NCI-H510A (cell line): ENCODE measurements at places on chromosomes 6 and 20.

DNA sequence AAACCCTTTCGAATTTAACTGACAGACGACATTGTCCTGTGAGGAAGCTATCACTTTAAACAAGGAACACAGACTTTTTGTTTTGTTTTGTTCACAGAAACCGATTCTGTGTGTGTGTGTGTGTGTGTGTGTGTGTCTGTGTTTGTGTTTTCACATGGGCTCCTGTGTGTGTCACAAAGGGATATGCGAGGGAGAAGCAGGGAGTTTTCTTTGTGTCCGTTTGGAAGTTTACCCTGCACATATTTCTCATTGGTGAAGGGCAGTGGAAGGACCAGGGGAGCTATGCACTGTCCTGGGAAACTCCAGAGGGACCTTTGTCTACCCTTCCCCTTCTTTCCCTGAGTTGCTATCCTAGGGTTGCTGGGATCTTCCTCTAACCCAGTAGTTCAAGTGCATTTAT lies 17.7 kb downstream of the POM121L2 start:
- DNase-seq: no peak

DNA sequence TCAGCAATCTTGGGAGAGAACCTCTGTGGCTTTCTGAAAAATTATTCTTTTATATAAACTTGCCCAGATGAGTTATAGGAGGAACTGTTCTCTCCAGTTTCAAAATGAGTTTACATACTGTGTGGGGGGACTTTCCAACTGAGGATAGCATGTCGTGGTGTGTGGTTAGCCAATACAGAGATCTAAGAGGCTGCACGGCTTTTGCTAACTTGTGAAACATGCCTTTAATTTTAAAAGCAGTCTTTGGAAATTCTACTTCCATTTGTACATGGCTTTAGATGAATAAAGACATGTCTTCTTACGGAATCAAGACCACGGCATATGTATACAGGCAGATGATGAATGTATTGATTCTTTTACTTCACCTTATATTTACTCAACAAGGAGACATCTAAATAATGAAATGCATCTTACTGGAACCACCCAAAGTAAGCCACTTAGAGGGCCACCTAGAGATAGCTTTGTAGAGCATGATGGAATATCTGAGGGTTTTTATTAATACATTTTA lies 39.8 kb downstream of the HIVEP1 start:
- no peak for DNase-seq

DNA sequence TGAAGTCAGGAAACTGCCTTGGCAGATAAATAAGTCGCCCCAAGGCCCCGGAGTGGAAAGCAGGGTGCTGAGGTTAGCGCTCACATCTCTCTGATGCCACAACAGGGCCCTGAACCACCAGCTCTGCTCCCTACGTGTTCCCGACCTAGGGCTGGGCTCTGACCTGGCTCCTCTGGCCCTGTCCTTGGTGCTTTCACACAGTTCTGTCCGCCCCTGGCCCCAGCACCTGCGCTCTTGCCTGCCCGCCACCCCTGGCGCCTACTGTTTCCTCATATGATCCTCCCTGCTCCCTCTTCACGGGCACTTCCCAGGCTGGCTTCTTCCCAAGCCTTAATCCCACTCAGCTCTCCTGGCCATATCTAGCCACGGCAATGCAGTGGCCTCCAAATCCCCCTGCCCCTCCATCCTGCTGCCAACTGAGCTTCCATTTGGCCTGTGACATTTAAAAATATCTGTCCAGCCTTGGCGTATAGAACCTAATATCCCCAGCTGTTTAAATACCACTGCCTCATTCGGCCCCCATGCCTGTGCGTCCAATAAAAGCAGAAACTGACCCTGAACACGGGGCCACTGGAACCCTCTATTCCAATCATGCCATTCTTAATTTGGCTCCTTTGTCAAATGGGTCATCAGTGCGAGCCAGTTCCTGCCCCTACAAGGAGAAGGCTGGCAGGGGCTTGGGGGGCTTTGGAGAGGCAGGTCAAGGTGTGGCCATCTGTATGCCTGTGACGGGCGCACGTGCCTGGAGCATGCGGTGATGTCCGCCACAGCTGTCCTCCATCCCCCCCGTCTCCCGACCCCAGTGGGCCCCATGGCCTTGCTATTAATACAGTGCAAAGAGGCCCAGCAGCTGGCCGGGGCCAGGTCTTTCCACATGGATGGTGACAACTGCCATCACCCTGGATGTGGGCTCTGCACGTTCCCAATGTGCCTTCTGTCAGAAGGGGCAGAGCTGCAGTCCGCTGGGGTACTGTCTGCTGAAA lies 27.7 kb downstream of the GNAS-AS1 start:
- DNase-seq: no peak

- peak; percentile 56 for DNase-seq
Observed at GRCh38 chr6:53203483-53203882, 54.8 kb upstream of the GCM1 start.

DNA sequence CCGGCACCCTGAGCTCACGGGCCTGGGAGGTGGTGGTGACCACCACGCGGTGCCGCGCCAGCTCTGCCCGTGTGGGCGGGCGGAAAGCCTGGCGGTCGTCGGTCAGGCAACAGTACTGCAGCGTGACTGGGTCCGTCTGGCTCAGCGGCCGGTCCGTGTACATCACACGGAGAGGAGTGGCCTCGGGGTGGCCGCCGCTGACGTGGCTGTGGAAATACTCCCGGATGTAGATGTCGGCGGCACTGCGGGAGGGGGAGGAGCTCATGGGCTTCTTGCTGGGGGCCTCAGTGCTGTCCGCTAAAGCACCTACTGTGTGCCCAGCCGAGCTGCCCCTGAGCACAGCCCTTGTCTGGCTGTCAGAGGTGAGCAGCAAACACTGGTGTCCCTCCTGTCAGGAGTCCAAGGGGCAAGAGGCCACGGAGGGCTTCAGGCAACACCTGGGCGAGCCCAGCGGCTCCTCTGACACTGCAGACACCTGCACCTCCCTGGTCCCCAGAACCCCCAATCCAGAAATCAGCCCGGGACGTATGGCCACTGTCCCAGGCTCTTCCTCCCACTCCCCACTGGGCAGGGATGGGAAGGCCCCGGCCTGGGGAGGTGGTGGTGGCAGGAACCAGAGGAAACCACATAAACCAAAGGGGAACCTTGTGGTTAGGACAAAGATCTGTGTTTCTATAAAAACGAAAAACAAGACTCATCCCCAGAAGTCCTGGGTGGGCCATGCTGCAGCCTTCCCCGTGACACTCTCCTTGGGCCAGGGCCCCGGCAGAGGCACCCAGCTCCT lies 6.5 kb downstream of the HELZ2 start:
- DNase-seq: no peak

- DNase-seq: no peak
Observed at GRCh38 chr6:50975216-50975615, 156.5 kb downstream of the TFAP2B start.

- DNase-seq: no peak
Observed at GRCh38 chr6:118771253-118771652, 119.9 kb upstream of the CEP85L start.

DNA sequence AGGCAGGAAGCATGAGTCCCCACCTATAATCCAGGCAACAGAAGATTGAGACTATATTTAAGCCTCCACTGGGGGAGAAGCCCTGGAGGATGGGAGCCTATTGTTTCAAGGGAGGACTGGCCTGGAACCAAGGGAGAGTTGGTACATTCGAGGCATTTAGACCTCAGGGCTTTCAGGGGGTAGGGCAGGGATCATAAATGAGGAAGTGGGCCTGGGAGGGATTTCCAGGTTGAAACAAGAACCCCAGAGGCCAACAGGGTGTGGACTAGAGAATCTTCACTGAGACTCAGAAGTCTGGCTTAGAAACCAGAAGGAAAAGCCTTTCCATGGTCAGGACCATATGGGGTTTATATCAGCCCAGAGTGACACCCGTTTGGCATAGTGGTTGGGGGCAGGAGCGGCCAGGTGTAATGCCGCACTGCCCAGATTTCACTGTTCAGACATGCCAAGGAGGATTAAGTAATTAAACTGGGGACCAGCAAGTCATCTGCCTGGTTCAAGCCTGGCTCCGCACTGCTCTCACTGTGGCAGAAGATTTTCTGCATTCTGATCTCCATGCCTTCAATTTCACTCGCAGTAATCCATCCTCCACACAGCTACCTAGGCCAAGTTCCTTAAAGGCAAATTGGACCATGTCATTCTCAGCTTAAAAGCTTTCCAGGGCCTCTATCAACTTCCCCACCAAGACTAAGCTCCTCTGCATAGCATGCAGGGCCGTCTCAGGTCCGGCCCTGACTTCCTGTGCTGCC lies 17.8 kb downstream of the LRFN2 start:
- no peak for DNase-seq

GRCh38 chr6:5762561-5762968 lies 244.2 kb downstream of the NRN1 start:
- DNase-seq: no peak

- no peak for DNase-seq
Observed at GRCh38 chr20:43831481-43832065, 83.1 kb upstream of the TOX2 start.

GRCh38 chr6:169990095-169991030 lies 238.9 kb downstream of the ERMARD start:
- no peak for DNase-seq

- no peak for DNase-seq
Observed at GRCh38 chr6:53924277-53924676, 129.5 kb downstream of the LRRC1 start.

DNA sequence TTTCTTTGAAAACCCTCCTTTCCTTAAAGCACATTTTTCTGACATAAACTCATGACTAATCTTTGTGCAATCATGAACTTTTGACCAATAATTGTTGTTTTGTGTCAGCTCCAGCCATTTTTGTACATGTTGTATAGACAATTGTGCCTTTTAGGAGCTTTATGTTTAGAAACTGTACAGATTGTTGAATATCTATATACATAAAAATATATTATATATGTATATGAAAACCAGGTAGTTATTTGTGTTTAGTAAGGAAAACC lies 125.7 kb upstream of the EDN1 start:
- DNase-seq: no peak

- DNase-seq: no peak
Observed at GRCh38 chr20:62524505-62524911, 48.7 kb upstream of the GATA5 start.
